ENCODE measurements at places on chromosomes 1 and 21.

GRCh38 chr1:185314411-185314810 is 2.6 kb downstream of the IVNS1ABP start:
- DNase-seq: no peak

GRCh38 chr1:9654834-9655723 is 3.5 kb downstream of the PIK3CD start:
- peak; percentile 64 for DNase-seq

GRCh38 chr1:205232127-205232820 is 4.5 kb downstream of the TMCC2 start:
- DNase-seq: no peak

- DNase-seq: no peak
These were observed 60.0 kb downstream of the APCS start for GRCh38 chr1:159647616-159648015.

GRCh38 chr1:167221126-167221737 is 546 bp downstream of the POU2F1 start:
- DNase-seq: no peak

- DNase-seq: no peak
These were observed 230.4 kb upstream of the TMEM51 start for GRCh38 chr1:14922942-14923726.

DNA sequence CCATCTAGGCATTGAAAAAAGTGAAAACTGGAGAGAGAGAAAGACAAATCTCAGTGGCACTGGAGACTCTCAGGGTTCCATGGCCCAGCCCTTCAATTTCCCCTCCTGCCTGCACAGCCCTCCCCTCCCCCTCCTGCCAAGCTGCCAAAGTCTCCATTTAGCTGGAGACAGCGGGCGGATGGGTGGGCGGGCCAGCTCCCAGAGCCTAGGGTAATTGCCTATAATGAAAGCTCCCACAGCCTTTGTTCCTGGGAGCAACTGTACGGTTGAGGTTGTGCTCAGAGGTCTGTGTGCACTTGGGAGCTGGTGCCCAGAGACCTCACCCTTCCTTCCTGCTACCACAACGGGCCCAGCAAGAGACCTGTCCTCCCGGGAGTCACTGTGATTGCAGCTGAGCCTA is 89.6 kb downstream of the NAV1 start:
- no peak for DNase-seq

GRCh38 chr21:31162079-31162699 is 123.9 kb upstream of the KRTAP19-8 start:
- no peak for DNase-seq

DNA sequence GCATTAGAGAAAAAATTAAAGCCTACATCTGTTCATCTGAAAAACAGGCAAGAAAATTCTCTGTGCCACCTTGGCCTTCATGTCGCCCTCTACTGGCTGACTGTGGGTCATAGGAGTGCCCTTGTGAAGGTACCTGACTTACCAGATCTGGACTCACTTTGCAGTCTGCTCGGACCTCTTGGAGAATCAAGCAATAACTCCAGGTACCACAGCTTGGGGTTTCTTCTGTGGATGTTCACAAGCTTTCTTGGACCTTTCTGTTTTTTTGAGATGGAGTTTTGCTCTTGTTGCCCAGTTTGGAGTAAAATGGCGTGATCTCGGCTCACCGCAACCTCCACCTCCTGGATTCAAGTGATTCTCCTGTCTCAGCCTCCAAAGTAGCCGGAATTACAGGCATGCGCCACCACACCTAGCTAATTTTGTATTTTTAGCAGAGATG is 2.4 kb upstream of the PRAMEF18 start:
- DNase-seq: peak; percentile 75

- peak; percentile 36 for DNase-seq
These were observed 862 bp upstream of the SGIP1 start for GRCh38 chr1:66532798-66533783.

GRCh38 chr1:206570529-206570928 is 41.7 kb downstream of the EIF2D start:
- no peak for DNase-seq
